Stimulated activated naive CD8-positive, alpha-beta T cell treated with anti-CD3 and anti-CD28 coated beads, Interleukin-15, Interleukin-2, amounts not matched to agents 100 U/mL and 50 U/mL, for 24 hours (primary cell): ENCODE measurements at places on chromosomes 5 and 9.

DNA sequence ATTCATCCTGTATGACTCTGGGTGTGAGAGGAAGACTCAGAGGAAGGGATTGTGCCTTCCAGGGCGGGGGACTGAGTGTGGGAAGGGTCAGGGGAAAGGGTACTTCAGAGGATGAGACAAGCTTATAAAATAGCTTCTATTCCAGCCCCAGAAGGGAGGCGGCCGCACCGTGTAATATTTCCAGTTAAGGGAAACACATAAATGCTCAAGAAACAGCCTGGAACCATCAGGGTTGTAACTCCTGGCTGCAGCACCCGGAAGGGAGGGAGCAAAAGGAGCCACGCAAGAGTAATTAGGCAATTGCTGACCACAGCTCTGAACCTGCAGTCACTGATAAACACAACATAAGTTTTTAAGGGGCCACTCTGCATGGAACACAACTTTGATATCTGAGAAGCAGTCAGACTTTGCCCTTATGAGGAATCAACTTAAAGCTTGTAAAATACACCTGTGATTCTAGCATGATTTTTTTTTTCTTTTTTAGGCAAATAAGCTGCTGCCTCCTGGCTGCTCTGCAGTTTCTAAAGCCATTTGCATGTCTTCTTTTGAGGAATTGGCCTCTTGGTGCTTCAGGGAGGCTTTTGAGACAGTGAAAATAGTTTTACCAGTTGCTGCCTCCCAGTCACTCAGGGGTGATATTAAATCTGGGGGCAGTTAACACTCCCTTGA, 382.7 kb downstream of the ENC1 start:
- DNase-seq: no peak

DNA sequence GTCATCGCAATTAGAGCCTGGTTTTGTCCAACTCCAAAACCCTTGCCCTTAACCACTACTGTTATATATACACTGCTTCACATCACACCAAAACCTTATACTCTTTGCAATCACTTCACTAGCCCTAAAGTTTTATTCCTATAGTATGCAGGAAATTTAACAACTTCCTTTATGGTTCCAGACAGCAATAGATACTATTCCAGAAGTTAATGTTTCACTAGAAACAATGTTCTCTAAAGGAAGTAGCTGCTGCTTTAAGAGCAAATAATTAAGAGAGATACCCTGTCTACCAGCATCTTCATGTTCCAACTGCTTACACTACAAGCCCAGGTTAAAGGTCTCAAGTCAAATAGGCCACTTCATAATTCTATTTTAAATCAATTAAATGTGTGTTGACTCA, 22.0 kb downstream of the FREM1 start:
- DNase-seq: no peak

GRCh38 chr9:105760053-105760452, 65.7 kb downstream of the TMEM38B start:
- no peak for DNase-seq

- no peak for DNase-seq
Measured at GRCh38 chr9:112780450-112781036, 30.0 kb downstream of the SNX30 start.

DNA sequence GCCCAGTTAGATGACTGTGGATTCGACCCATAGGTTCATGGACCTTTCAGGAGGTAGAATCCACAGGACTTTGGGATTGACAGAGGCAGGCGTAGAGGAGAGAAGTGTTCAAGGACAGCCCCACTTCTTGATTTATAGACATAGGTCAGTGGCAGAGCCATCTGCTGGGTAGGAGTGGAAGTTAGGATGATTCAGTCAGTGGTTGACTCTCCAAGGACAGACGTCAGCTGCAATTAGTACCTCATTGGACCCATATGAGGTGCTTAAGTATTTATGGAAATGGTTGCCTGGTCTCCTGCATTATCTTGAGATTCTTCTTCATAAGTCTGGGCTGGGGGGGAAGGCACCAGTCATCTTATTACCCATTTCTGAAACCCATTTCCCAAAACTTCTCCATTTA, 70.9 kb downstream of the SH3RF2 start:
- DNase-seq: no peak

DNA sequence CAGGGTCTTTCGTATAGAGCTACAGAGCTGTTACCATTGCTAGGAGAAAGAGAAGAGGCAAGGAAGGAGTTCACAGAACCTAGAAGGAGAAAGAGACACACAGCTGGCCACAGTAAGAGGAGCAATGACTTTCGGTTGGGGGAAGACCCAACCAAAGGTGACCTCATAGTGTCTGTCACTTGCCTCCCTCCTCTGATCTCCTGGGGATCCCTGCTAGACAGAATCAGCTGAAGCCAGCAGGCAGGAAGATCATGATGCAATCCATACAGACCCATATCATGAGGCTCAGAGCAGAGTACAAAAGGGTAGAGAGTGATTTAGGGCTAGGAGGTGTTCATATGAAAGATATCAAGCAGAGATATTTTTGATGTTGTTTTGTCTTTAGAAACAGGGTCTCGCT, 26.0 kb upstream of the EPB41L4B start:
- no peak for DNase-seq

DNA sequence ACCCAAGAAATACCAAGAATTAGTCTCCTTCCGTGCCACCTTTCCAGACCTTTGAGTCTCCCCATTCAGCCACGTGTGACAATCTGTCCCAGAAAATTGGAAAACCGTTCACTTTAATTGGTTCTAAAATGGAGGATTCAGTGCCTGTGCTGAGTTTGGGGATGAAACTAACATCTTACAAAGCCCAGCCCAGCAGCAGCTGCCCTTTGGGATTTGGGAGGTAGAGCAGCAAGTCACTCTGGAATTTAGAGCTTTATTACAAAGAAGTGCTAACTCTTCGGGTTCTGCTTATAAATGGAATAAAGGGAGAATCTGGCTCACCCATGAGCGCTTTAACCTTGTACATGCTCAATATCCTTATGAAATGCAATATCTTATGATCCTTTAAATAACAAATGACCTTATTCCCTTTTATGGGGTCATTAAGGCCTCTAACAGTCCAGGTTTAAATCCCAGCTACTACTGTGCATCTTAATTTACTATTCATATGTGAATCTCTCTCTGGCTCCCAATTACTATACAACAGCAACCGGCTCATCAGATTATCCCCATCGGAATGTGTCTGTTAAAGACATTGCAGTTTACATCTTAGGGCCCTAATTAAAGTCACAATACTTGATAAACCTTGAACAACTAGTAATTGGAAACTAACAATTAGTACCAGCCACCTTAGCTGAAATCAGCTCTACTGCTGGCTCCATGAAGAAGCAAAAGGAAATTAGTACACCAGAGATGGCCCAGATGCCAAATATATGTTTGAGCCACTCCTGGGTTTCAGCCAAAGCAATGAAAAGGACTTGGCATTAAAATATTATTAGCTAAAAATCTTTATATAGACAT, 271.8 kb upstream of the SMARCA2 start:
- DNase-seq: no peak

- DNase-seq: no peak
Measured at GRCh38 chr9:116425244-116425643, 261.9 kb upstream of the TRIM32 start.
